ENCODE measurements at places on chromosomes 5 and 9. TPM values are rescaled to one million over a fixed set of nuclear protein-coding genes. Genes with fewer than 3 reads are reported as not detected.
A peak's percentile ranks its signal among the peaks of the same experiment; 100 is the strongest.

JADE2 gene
- 12.1 TPM for polyA plus RNA-seq

DNA sequence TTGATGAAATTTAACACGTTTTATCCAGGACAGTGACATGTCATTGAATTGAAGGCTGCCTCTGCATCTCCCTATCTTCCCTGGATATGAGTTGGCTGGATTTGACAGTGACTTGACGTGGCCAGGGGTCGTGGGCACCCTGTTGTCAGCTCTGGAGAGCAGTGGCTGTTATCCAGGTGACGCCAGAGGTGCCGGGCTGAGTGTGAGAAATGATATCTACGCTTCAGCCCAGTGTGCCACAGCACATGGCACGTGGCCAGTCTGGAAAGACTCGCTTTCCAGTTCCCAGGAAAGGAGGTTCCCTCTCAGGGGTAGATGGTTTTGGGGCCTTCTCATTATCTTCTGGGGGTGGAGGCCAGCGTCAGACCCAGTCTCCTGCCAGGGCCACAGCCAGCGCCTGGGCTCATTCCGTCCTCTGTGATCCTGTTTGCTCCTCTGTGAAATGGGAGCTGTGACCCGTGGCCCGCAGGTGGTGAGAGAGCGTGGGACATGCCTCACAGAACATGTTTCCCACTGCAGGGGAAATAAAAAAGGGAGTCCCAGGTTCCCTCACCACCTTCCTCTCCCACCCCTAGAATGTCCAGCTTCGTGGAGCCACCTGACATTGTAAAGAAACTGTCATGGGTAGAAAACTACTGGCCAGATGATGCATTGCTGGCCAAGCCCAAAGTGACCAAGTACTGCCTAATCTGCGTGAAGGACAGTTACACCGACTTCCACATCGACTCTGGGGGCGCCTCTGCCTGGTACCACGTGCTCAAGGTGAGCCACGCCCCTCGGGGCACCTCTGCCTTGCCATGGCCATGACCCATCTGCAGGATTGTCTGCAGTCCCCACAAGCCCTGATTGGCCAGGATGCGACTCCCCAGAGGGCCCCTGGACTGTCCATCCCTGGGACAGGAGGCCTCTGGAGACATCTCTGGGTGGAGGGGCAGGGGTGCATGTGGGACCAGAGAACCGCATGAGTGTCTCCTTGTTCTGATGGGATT lies 76.5 kb downstream of the PHF2 start:
- DNase-seq, result no peak

FGFR4 gene
- polyA plus RNA-seq, result 0.36 TPM

GRCh38 chr9:122029898-122030297 lies 63.2 kb downstream of the TTLL11 start:
- DNase-seq, result no peak

GRCh38 chr5:67255881-67256280 lies 59.3 kb upstream of the CD180 start:
- DNase-seq, result no peak

CTXN3 gene
- 3.0 TPM for polyA plus RNA-seq

DNA sequence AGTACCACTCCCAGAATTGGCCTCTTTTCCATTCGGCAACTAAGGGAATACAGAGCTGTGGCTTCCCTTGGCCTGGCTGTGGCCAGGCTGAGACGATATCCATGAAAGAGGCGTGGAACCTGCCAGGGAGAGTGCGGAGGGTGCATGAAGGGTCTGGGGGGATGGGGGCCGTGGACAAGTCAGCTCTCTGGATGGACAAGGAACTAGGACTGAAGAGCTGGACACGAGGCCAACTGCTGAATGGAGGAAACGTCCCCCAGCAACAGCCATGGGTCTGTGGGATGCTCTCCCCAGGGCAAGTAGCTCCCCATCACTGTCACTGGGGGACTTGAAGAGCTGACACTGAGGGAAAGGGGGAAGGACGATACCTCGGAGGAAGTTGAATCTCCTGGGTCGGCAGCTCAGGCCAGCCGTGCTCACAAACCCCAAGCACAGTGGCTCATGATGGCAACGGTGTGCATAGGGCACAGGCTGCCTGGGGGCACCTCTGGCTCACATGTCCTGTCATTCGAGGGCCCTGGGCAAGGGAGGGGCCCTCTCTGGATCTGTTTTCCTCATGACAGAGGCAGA lies 4.1 kb upstream of the OLFM1 start:
- DNase-seq, result no peak

DNA sequence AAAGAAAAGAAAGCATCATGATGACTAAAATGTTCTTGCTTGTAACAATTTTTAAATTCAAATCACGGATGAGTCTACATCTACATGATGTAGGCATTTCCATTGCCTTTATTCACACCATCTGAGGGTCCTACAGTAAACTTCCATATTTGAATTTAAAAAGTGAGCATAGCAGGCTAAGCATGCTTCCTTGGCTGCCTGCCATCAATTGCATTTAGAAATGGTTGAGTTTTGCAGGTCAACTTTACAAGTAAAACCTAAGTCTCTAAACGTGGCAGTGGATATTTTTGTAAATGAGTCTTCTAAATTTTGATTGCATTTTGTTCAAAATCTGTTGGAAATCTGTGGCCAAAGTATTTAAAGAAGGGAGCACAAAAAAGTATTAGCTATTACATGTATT lies 136.5 kb upstream of the PTCH1 start:
- DNase-seq, result peak; percentile 93

DNA sequence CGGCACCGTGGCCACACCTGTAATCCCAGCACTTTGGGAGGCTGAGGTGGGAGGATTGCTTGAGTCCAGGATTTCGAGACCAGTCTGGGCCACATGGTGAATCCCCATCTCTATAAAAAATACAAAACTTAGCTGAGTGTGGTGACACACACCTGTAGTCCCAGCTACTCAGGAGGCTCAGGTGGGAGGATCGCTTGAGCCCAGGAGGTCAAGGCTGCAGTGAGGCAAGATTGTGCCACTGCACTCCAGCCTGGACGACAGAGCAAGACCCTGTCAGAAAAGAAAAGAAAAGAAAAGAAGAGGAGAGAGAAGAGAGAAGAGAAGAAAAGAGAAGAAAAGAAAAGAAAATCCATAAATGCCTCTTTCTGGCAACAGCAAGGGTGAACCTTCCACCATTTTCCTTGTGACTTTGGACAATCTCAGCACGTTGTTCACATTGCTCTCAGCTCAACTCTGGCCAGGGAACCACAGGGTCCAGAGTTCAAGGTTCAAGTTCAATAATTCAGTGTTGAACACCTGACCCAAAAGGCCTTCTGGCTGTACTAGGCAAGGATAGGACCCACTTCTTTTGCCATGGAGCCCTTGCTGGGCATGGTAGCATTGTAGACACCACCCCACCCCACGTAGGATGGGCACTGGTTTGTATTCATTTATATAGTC lies 14.6 kb upstream of the DUSP1 start:
- no peak for DNase-seq

DNA sequence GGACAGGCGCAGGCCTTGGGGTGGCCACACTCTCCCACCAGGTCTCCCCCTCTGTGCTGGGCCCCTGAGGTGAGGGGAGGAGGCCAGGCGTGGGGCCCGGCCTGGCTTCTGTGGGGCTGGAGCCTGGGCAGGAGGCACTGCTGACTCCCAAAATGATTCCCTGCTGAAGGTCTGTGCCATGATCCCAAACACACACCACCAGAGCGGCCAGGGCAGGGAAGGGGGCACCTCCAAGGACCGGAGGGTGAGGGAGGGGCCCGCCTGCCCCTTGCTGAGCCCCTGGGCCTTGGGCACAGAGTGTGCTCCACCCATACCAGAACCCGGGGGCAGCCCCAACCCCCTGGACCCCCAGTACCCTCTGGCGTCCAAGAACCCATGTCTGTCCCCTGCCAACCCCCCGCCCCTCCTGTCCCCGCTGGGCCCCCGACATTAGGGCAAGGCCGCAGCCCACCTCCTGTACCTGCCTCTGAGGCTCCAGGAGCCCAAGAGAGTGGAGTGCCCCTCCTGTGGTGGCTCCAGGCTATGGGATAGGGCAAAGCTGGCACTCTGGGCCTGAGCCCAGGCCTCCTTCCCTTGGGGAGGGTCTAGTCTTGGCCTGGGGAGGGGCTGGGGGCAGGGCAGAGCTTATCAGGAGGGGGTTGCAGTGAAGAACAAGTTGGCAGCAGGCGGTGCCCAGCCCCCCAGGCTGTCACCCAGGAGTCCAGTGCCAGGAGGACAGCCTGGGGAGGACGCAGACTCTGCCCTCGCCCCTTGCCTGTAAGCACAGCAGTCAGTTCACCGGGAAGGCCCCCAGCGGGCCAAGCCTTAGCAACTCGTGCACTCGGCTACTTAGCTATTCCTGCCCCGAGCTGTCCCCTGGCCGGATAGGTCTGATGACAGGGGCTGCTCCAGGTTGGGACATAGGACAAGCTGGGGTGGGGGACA lies 2.6 kb upstream of the EGFL7 start:
- DNase-seq, result no peak

DNA sequence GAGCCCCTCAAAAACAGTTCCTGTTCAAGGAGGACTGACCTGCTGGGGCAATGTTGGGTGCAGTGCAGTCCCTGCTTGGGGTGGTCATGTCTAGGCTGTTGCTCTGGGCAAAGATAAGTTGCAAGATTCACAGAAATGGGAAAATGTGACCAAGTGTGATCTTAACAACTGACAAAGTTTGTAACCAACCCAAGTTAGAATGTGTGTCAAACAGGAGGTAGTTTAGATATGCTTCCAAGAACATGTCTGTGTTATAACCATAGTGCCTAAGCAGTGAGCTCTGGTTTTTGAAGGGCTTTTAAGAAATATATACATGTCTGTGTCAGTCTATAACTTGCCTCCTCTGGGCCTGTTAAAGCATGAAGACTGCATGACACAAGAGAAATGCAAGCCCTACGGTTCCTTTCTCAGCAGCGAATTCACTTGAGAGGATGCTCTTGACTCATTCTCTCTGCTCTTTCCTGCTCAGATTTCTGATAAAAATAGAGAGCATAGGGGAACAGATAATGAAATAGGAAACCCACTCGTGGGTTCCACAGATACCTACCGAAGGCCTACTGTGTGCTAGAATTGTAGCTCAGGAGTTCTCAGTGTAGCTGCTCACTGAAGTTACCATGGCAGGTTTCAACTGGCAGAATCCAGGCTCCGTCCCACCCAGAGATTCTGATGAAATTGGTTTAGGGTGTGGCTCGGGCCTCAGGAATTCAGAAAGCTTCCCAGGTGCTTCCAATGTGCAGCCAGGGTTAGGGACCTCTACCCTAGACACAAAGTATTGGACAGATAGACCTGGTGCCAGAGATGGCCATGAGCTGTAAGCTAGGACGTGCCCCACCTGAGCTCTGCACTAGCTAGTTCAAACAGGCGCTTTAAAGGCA lies 52.4 kb downstream of the ARHGEF37 start:
- no peak for DNase-seq

CAMK2A gene
- polyA plus RNA-seq, result 116 TPM

GRCh38 chr5:5046680-5047502 lies 93.2 kb upstream of the ADAMTS16 start:
- no peak for DNase-seq

DNA sequence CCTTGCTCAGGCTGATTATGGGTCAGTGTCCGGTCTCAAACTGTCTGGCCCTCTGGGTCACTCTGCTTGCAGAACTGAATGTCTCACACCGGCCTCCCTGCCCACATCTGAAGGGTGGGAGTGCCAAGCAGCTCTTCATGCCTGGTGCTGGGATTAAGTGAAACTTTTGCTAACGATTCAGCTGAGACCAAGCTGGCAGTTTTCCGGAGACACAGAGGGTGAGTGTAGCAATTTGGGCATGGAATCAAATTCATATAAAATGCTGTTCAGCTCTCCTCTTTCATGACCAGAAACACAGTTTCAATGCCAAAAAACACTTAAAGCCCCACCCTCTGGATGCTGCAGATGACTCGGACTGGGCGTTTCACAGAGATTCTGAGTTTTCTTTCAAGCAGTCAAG lies 207.5 kb downstream of the NXNL2 start:
- DNase-seq, result peak; percentile 95

DNA sequence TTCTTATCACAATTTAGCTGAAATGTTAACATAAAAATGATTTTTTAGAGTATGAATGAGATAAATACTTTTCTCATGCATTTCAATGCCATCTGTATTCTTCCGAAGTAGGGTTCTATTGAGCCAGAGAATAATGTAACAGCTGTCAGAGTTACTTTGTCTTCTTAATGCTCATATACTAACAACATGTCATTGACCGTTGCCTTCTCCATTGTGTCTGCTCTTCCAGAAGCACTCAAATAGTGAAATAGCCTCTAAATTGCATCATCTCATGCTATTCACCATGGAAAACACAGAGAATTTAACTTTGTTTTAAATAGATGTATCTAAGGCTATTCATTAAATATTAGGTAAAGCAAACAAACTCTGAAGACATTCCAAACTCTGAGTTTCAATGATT lies 1875.9 kb upstream of the CDH9 start:
- no peak for DNase-seq

- no peak for DNase-seq
These were observed 790 bp upstream of the IARS1 start for GRCh38 chr9:92294297-92294676.

DNA sequence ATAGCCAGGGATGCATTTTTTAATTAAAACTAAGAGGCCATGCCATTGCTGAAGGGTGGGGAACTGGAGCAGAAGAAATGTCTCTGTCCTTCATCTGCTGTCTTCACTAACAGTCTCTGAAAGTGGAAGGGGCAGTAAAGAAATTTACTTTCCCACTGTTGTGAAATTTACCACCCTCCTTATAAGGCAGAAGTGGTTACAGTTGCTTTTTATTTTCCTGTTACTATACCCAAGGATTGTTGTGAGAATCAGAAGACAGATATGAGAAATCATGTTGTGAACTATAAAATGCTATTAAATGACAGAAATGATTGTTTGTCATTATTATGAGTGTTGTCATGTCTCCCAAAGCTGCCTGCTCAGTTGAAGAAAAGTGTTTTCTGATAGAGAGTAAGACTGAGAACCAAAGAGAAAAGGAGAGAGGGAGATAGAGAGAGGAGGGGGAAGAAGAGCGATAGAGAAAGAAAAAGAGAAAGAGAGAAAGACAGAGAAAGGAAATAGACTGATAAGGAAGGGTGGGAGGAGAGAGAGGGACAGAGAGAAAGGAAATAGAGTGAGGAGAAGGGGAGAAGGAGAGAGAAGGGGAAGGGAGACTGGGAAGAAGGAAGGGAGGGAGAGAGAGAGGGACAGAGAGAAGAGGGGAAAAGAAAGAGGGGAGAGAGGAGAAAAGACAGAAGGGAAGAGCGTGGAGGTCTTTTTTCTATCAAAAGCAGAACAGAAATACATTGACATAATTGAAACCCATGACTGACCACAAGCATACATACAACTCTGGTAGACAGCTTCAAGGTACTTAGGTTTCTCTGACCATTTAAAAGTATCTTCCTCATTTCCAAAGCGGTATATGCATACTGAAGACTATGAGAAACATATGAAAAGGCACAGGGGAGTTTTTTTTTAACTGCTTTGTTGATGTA lies 22.5 kb downstream of the SEC61B start:
- DNase-seq, result no peak

AHRR gene
- 3.0 TPM for polyA plus RNA-seq

DNA sequence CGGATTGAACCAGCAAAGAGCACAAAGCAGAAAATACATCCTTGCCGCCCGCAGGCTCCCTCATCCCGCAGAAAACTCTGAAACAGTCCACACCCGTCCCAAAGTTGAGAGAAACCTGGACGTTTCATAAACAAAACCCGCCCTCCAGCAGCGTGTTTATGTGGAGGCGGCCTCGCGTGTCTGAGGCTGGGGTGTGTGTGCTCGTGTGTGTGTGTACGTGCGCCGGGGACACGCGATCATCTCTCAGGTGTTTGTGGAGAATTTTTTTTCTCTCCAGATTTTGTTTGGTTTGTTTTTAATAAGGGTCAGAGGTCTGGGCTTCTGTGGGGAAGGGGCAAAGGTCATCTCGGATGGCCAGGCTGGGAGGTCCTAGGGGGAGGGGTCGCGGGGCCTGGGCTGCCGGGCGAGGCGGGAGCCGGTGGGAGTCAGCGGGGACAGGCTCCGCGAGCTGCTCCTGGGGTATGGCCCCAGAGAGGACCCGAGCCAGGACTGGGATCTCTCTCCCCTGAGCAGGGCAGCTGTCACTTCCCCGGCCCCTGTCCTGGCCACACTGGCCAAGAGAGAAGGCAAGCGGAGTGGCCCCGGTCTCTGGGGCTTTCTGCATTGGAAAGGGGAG lies 206.4 kb downstream of the C9orf50 start:
- DNase-seq, result no peak

Data from brain (organoid and tissue), 16 donors.